ENCODE measurements at places on chromosomes 7 and 10. TPM values are rescaled to one million over a fixed set of nuclear protein-coding genes. Genes with fewer than 3 reads are reported as not detected.

GRCh38 chr7:87709258-87709657 lies 81.1 kb downstream of the RUNDC3B start:
- peaks cover 44% of the 10 kb centered on the region for H3K27me3 ChIP-seq
- H3K27ac ChIP-seq, result no peak overlapping the region
- no peak for DNase-seq
- no peaks in the 10 kb centered on the region for H3K36me3 ChIP-seq
- no peak overlapping the region for H3K4me3 ChIP-seq
- H3K4me1 ChIP-seq, result no peaks in the 10 kb centered on the region

DNA sequence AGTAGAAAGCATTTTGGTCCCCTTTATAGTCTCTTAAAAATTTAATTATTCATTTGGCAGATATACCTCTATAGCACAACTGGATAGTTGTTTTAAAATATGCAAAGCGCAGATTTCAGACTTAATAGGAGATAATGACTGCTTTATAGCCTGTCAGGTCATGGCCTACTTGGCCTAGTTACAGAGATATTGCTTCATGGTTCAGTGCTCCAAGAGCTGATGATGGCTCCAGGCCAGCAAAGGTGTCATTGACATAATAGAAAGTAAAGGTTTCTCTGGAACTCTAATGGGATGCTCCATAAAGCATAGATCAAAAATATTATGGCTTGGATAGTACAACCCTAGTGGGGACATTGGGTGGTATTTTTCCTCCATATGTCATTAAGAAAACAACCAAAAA lies 285.7 kb downstream of the NXPH1 start:
- no peaks in the 10 kb centered on the region for H3K4me1 ChIP-seq
- H3K4me3 ChIP-seq, result no peak overlapping the region
- DNase-seq, result no peak
- H3K27ac ChIP-seq, result no peak overlapping the region
- H3K27me3 ChIP-seq, result peaks cover 26% of the 10 kb centered on the region
- H3K36me3 ChIP-seq, result no peaks in the 10 kb centered on the region

The RPEL1 gene
- total RNA-seq, result not detected

DNA sequence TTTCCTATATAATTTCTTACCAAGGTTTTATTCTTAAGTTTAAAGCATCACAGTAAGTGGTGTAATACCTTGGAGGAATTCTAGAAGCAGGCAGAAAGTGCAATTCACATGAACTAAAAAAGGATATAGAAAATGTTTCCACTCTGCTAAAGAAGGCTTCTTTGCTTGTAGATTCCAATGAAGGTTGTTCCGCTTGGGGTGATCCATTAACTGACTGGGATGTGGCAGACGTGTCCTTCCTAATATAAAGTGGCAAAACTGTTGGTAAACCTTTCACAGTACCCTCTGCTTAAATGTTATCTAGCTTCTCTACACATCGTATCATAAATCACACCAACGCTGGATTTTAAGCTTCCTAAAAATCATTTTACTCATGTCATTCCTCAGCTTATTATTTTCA lies 2.3 kb downstream of the ZC3HC1 start:
- no peak overlapping the region for H3K4me3 ChIP-seq
- no peaks in the 10 kb centered on the region for H3K27me3 ChIP-seq
- H3K4me1 ChIP-seq, result peaks cover 2% of the 10 kb centered on the region
- H3K36me3 ChIP-seq, result peaks cover 18% of the 10 kb centered on the region
- H3K27ac ChIP-seq, result no peak overlapping the region

GRCh38 chr7:129804890-129805719 lies 147.7 kb downstream of the UBE2H start:
- no peak overlapping the region for H3K27ac ChIP-seq
- H3K4me3 ChIP-seq, result no peak overlapping the region
- H3K36me3 ChIP-seq, result no peaks in the 10 kb centered on the region
- no peak for DNase-seq

The ELFN1 gene
- not detected for total RNA-seq

DNA sequence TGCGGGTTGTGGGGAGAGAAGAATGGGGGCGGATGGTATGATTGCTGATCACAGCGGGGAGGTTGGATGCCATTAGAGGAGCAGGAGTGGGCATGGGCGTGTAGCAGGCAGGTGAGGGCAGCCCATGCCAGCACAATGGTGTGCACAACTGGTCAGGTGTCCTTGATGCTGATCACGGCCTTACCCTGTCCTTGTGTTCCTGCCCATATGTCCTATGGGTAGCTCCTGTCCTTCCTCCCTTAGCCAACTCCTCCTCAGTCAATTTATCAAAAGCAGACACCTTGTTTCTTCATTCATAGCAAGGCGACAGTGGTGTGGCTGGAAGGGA lies 30.7 kb downstream of the WDR86 start:
- no peak for DNase-seq
- H3K27ac ChIP-seq, result no peak overlapping the region
- peaks cover 21% of the 10 kb centered on the region for H3K36me3 ChIP-seq
- H3K4me3 ChIP-seq, result no peak overlapping the region
- H3K27me3 ChIP-seq, result no peaks in the 10 kb centered on the region

- peak overlapping the region; percentile 54 for H3K27ac ChIP-seq
- H3K27me3 ChIP-seq, result no peaks in the 10 kb centered on the region
- no peaks in the 10 kb centered on the region for H3K4me1 ChIP-seq
- H3K4me3 ChIP-seq, result no peak overlapping the region
Measured at GRCh38 chr7:101240226-101241014, 2.8 kb upstream of the CLDN15 start.

DNA sequence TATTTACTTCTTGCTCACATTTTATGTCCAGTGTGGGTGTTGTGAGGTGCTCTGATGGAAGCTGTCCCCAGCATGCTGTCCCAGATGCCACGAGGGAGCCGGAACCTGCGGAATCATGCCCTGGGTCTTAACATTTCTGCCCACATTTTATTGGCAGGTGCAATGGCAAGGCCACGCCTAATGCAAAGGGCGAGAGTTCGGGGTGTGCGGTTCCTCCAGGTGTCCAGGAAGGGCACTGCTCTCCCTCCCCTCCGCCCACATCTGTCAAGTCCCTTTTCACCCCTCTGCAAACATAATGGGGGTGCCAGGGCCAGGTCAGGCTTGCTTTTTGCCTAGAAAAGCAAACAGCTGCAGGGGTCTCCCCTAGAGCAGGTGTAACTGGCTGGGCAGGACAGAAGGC lies 16.4 kb downstream of the PDAP1 start:
- H3K4me3 ChIP-seq, result no peak overlapping the region
- no peaks in the 10 kb centered on the region for H3K4me1 ChIP-seq
- no peak overlapping the region for H3K27ac ChIP-seq
- H3K36me3 ChIP-seq, result peaks cover 95% of the 10 kb centered on the region
- H3K27me3 ChIP-seq, result no peaks in the 10 kb centered on the region

The CUZD1 gene
- total RNA-seq, result 1.1 TPM

DNA sequence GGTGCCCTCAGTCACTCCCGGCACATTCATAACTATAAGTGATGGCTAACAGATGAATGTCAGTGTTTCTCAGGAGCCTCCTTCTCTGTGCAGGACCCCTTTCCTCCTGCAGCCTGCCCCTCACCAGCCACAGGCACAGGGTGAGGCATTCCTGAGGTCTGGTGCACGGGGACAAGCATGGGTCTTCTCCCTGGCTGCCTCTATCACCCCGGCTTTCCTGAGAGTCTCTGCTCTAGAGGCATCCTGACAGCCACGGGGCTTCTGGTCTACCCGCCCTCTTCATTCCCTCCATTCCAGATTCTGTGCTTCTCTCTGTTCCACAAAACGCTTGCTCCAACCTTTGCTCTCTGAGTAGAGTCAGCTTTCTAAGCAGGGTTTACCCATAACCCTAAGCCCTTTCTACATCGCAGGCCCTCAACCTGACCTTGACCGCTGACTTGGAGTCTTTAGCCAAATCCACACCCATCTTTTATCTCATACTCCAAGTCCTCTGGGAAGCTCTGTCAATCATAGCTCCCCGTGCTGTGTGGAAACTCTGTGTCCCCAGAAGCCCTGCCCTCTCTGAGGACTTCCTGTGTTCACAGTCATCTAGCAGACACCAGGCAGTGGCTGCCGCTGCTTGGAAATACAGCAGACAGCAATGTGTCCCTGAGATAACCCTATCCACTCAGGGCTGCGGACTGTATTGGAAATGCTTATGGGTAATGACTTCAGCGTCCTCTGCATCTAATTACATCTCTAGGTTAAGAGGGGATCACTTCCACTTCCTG lies 159.0 kb downstream of the SFMBT2 start:
- peak overlapping the region; percentile 58 for H3K27ac ChIP-seq
- H3K4me3 ChIP-seq, result no peak overlapping the region
- no peaks in the 10 kb centered on the region for H3K27me3 ChIP-seq
- H3K4me1 ChIP-seq, result no peaks in the 10 kb centered on the region
- DNase-seq, result no peak

The POLR2J3 gene
- 45.7 TPM for total RNA-seq

- H3K4me1 ChIP-seq, result no peaks in the 10 kb centered on the region
- no peak overlapping the region for H3K4me3 ChIP-seq
- H3K27me3 ChIP-seq, result peaks cover 50% of the 10 kb centered on the region
- H3K27ac ChIP-seq, result no peak overlapping the region
Measured at GRCh38 chr7:86814661-86815379, 171.1 kb downstream of the GRM3 start.

DNA sequence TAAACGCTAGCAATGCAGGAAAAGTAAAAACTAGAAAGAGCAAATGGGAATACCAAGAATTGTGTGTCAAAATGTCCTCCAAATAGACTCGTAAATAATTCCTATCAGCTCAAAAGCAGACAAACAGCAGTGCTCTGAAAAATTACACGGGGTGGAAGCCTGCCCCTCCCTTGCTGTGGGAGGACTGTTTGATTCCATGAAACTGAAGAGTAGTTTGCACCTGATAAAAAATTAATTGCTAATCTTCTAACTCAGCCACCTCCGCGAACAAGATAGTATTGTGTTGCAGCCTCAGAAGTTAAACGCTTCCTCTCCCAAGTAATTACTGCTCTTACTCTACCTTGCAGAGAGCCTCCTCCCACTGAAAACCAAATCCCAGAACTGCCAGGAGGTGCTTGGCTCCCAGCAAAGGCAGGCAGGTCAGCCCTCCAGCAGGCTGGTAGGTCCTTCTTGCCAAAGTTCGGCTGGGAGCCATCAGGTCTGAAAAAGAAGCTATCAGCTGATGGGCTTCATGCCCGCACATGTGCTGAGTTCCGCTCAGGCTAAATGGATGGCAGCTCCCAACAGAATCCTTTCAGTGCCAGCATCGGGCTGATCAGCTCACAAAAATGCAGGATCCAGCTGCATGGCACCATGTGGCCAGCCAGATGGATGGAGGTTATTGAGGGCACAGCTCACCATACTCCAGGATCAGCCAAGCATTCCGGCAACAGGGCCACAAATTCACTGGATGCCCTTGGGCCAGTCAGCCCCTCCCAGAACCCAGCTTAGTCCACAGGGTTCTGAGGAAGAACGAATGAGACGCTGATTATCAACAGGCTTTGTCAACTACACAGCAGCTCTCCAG lies 37.1 kb downstream of the MAD1L1 start:
- H3K36me3 ChIP-seq, result peaks cover 26% of the 10 kb centered on the region
- no peaks in the 10 kb centered on the region for H3K4me1 ChIP-seq
- H3K27me3 ChIP-seq, result no peaks in the 10 kb centered on the region
- no peak overlapping the region for H3K27ac ChIP-seq
- no peak for DNase-seq

DNA sequence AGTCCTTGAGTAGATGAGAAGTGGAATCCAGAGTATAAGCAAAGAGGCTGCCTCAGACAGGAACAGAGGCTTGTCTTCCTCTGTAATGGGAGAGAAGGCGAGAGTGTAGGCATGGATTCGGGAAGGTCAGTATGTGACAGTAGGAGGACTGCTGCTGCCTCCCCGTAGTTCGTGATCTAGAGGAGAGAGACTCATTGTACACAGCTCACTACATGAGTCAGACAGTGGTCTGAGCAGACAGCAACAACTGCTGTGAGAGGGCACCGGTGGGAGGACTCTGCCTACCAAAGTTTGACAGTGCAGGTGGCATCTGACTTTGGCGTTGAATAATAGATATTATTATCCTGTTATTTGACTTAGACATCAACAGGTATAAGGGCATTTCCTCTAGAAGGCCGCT lies 319.4 kb downstream of the NRG3 start:
- H3K36me3 ChIP-seq, result no peaks in the 10 kb centered on the region
- no peak overlapping the region for H3K27ac ChIP-seq
- peaks cover 7% of the 10 kb centered on the region for H3K4me1 ChIP-seq

The IDI2 gene
- not detected for total RNA-seq

The ZNF804B gene
- total RNA-seq, result not detected

- peaks cover 5% of the 10 kb centered on the region for H3K4me1 ChIP-seq
- DNase-seq, result no peak
- peaks cover 25% of the 10 kb centered on the region for H3K36me3 ChIP-seq
- no peak overlapping the region for H3K27ac ChIP-seq
- no peaks in the 10 kb centered on the region for H3K27me3 ChIP-seq
Measured at GRCh38 chr10:84370283-84370682, 41.9 kb downstream of the CCSER2 start.

DNA sequence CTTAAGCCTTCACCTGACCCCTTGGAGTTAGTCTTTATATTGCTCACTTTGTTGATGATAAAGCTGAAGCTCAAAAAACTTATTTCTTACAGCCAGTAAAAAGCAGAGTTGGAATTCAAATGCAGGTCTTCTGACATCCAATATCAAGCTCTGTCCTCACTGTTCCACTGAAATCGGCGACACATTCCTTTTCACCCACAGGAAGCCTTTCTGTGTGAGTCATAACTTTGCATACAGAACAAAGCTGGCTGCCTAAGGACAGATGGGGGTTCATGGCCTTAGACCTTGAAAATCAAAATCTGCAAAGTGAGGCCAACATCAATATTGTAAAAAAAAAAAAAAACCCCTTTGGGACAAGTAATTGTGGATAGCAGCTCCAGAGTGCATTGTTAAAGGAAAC lies 21.8 kb upstream of the AKR1B1 start:
- H3K27ac ChIP-seq, result no peak overlapping the region
- no peaks in the 10 kb centered on the region for H3K27me3 ChIP-seq
- peak; percentile 67 for DNase-seq
- no peak overlapping the region for H3K4me3 ChIP-seq
- peaks cover 15% of the 10 kb centered on the region for H3K4me1 ChIP-seq
- H3K36me3 ChIP-seq, result no peaks in the 10 kb centered on the region

All from MCF 10A (cell line).